Activated CD4-positive, alpha-beta T cell treated with anti-CD3 and anti-CD28 coated beads for 36 hours (primary cell): ENCODE measurements at places on chromosomes 4 and X. TPM values are rescaled to one million over a fixed set of nuclear protein-coding genes. Genes with fewer than 3 reads are reported as not detected.

EVC gene
- total RNA-seq = 1.5 TPM

CHRNA9 gene
- not detected for total RNA-seq

CT47B1 gene
- not detected for total RNA-seq

FGD1 gene
- 0.28 TPM for total RNA-seq

ADAM29 gene
- not detected for total RNA-seq

CHST7 gene
- 2.0 TPM for total RNA-seq

HNRNPH2 gene
- total RNA-seq = 18.6 TPM

CA5B gene
- 13.3 TPM for total RNA-seq

C4orf51 gene
- total RNA-seq = not detected

CNKSR2 gene
- 7.3 TPM for total RNA-seq

ETNPPL gene
- total RNA-seq = not detected

MAOA gene
- total RNA-seq = 2.2 TPM

CT45A10 gene
- not detected for total RNA-seq

PHOX2B gene
- total RNA-seq = not detected

PPEF1 gene
- total RNA-seq = 0.30 TPM

SH2D1A gene
- total RNA-seq = 26.8 TPM

SSX4 gene
- total RNA-seq = not detected
